ENCODE measurements at places on chromosomes 2 and 18. TPM values are rescaled to one million over a fixed set of nuclear protein-coding genes. Genes with fewer than 3 reads are reported as not detected.

GRCh38 chr2:119914266-119914665 lies 98.6 kb upstream of the EPB41L5 start:
- H3K4me1 ChIP-seq: no peaks in the 10 kb centered on the region
- no peak for DNase-seq
- peaks cover 15% of the 10 kb centered on the region for H3K36me3 ChIP-seq
- no peaks in the 10 kb centered on the region for H3K27me3 ChIP-seq
- H3K27ac ChIP-seq: no peak overlapping the region

DNA sequence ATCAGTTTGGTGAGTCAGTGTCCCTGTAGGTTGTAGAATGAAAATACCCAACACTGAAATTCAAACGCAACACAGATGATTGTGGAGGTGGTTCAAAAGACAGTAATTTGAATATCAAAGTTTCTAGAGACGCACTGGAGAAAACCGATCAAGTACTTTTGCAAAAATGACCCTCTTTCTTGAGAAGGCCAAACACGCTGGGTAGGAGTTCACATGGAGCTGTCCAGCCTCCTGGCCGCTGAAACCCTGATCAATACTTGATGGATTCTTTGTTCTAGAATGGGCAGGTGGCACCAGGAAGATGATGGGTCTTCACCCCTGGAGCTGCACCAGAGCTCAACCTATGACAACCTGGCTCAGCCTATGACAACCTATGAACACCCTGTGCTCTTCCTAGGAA lies 39.7 kb upstream of the UBE2F start:
- no peak overlapping the region for H3K4me3 ChIP-seq
- H3K27ac ChIP-seq: no peak overlapping the region
- no peak for DNase-seq
- H3K27me3 ChIP-seq: no peaks in the 10 kb centered on the region
- H3K36me3 ChIP-seq: no peaks in the 10 kb centered on the region

- no peaks in the 10 kb centered on the region for H3K36me3 ChIP-seq
- DNase-seq: no peak
- H3K27me3 ChIP-seq: peaks cover 39% of the 10 kb centered on the region
- no peaks in the 10 kb centered on the region for H3K4me1 ChIP-seq
- H3K4me3 ChIP-seq: no peak overlapping the region
- H3K27ac ChIP-seq: no peak overlapping the region
These were observed 100.3 kb downstream of the GREB1L start for GRCh38 chr18:21342372-21342771.

DNA sequence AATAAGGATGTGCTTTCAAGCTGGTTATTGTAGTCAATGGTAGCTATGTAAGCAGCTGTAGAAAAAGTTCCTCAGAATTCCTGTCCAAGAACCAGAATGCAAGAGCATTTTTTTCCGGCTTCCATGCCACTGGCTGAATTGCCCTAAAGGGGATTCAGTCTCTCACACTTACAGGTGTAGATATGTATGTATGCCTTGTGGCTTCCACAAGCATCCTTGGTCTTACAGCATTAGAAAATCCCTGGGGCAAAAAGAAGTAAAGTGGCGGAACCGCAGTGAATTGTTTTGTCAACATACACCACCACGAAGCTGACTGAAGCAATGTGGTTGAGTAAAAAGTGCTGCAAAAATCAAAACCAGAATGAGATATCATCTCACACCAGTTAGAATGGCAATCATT lies 54.6 kb downstream of the FANCL start:
- H3K27ac ChIP-seq: no peak overlapping the region
- DNase-seq: no peak
- H3K36me3 ChIP-seq: peaks cover 10% of the 10 kb centered on the region
- no peaks in the 10 kb centered on the region for H3K27me3 ChIP-seq
- no peak overlapping the region for H3K4me3 ChIP-seq
- no peaks in the 10 kb centered on the region for H3K4me1 ChIP-seq

- H3K4me1 ChIP-seq: peaks cover 11% of the 10 kb centered on the region
- H3K27me3 ChIP-seq: peaks cover 40% of the 10 kb centered on the region
- DNase-seq: peak; percentile 44
These were observed 36.7 kb upstream of the TTC39C start for GRCh38 chr18:23977719-23978483.

DNA sequence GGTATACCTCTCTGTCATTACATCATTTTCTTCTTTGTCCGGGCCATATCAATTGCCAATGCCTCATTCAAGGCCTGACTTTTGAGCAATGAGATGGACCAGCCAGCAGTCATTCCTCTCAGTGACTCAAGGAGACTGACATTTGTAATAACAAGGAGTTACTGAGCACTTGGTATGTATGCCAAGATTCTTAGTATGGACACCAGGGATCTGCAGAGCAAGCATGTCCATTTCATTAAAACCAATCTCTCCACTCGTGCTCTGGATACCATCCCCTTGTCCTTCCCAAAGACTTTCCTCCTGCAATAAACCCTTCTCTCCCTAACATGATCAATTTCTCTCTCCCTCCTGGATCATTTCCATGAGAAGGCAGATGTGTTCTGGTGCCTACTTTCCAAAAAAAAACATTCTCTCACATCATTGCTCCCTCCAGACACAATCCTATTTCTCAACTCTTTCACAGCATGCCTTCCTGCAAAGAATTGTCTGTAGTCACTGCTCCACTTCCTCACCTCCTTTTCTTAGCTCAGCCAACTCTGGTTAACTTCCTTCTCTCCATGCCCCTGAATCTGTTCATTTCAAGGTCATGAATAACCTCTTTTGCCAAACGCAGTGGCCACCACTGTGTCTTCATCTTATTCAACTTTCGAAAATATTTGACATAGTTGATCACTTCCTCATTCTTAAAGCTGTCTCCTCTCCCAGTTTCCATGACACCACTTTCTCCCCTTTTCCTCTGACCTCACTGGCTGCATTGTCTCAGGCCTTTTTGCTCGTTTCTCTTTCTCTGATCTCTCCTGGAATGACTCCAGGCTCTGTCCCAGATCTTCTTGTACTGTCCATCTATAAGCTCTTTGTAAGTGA lies 102.8 kb upstream of the CYP1B1 start:
- H3K4me3 ChIP-seq: no peak overlapping the region
- no peaks in the 10 kb centered on the region for H3K27me3 ChIP-seq
- no peak for DNase-seq

GRCh38 chr2:237790353-237790752 lies 8.2 kb upstream of the RBM44 start:
- H3K36me3 ChIP-seq: peaks cover 20% of the 10 kb centered on the region
- H3K27ac ChIP-seq: no peak overlapping the region
- H3K27me3 ChIP-seq: no peaks in the 10 kb centered on the region
- DNase-seq: no peak
- H3K4me1 ChIP-seq: peaks cover 6% of the 10 kb centered on the region
- H3K4me3 ChIP-seq: no peak overlapping the region

Gene INSIG2
- total RNA-seq: 18.3 TPM

Gene TEX261
- total RNA-seq: 71.2 TPM

Gene CHST9
- 0.18 TPM for total RNA-seq
